CD4-positive, alpha-beta T cell treated with Interleukin-6 for 4 hours (primary cell): ENCODE measurements at places on chromosomes 3 and 15.

GRCh38 chr3:72766866-72767265 is 81.4 kb downstream of the SHQ1 start:
- no peak for DNase-seq

DNA sequence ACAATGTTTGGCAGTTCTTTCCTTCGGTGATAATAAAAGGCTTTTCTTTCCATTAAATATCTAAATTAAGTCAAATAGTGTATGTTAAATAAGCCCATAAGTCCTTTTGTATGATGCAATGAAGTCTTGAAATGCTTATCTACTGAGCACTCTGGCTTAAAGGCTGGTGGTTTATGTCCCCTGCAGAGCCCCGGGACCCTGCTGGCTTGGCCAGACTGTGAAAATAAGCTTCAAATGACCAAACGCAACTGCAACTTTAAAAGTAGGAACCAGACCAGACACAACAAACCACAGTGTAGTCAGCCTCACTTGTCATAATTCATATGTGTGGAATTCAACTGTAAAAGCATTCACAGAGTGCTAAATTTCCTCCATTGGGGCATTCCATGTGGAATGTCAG is 72.5 kb downstream of the FOXP1 start:
- DNase-seq = no peak

- DNase-seq = no peak
These were observed 43.7 kb downstream of the POC1A start for GRCh38 chr3:52110502-52110901.

GRCh38 chr3:62238431-62238830 is 134.9 kb downstream of the FEZF2 start:
- DNase-seq = no peak

GRCh38 chr3:72738752-72739530 is 109.3 kb downstream of the SHQ1 start:
- DNase-seq = peak; percentile 86

DNA sequence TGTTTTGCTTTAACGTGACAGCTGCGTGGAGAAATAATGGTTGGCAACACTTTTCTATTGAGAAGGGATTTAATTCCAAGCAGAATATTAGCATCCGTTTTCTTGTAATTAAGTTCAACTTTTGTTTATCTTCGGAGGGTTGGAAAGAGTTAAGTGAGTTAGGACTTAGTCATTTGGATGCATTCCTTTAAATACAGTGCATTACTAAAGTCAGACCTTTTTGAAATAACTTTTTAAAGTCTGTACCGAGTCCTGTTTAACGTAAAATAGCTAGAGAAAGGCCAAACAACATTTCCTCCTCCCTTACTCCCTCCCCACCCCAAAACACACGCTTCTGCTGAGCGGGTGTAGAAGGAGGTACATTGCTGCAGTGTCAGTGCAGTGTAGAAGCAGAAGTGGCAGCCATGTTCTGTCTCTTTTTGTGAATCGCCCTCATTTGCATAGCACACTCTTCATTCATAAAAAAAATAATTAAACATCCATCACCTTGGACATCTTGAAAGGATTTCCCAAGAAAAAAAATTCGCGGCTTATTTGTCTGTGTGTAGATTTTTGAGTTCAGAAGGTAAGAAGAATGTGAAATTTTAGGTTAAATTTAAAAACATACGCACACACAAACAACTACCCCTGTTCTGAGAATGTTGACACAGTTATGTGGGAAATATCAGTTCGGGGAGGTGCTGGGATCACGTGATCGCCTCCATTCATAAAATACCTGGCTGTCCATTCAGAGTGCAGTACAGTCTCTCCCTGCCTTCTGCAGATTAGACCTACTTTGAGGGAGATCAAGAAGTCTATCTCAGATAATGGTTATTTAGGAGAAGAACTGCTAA is 1.6 kb downstream of the SPRED1 start:
- peak; percentile 55 for DNase-seq

DNA sequence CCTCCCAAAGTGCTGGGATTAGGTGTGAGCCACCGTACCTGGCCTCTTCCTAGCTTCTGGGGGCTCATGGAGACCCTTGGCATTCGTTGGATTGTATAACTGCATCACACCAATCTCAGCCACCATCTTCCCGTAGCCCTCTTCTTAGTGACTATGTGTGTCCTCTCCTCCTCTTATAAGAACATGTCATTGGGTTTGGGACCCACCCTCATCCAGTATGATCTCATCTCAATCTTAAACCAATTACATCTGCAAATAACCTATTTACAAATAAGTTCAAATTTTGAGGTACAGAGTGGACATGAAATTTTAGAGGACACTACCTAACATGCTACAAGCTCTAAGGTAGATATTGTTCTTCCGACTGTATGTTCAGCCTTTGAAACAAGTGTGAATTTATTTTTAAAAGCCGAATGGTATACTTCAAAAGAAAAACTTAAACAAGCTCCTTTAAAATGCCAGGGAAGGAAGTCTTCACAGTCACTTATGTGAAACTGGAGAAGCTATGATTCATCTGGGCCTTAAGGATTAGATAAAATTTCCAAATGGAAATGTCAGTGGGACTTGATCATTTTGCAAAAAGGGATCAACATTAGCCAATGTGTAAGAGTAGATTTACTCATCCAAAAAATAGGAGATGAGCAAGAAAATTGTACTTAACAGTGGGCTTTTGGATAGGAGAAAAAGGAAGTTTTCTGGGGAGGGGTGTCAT is 225.7 kb downstream of the MEX3B start:
- no peak for DNase-seq

GRCh38 chr3:115217292-115217677 is 70.2 kb upstream of the ZBTB20 start:
- no peak for DNase-seq

GRCh38 chr3:169305460-169305859 is 358.1 kb downstream of the MECOM start:
- DNase-seq = no peak

- no peak for DNase-seq
These were observed 86.9 kb downstream of the IL5RA start for GRCh38 chr3:3023111-3023745.

DNA sequence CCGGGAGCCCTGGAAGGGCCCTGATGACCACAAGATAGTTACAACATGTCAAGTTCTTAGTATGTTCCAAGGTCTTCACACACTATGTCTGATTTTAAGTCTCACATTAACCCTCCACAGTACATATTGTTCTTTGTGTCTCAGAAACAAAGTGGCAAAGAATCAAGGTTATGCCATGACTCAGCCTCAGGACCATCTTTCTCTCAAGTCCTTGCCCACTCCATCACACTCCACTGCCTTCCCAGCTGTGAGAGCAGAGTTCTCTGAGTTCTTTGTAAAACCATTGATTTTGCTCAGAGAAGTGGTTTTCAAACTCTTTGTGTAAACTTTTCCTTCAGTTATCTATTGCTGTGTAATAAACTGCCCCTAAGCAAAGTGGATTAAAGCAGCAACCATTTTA is 67.9 kb upstream of the C3orf80 start:
- DNase-seq = no peak

DNA sequence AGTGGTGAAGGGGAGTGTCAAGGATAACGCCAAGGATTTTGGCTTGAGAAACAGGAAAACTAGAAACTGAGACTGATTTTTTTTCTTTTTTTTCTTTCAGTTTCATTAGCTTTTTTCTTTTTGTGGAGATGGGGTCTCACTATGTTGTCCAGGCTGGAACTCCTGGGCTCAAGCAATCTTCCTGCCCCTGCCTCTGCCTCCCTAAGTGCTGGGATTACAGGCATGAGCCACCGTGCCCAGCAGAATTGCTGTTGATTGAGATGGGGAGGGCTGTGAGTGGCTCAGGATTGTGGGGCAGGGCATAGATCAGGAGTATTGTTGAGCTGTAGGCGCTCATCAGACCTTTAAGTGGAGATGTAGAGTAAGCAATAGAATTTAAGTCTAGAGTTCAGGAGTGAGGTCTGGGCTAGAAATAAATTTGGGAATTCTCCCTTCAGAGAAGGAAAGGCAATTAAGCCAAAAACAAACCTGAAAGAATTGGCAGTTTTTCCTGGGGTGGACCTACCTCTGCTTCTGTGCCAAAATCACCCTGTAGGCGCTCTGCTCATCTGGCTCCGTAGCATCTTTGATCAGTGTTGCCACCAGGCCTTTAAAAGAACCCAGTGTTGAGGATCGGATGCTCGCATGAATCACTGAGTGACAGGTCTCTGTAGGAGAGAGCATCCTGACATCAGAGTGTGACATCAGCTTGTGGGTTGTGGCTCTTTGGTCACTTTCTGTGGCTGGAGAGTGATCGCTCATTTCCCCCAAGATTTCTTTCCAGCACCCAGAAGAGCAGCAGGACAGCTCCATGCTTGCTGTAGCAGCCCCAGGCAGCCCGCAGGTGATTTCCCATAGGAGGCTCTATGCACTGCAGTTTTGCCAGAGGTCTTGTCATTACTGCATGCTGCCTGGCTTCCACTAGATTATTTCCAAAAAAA is 15.8 kb downstream of the ABHD17C start:
- no peak for DNase-seq

DNA sequence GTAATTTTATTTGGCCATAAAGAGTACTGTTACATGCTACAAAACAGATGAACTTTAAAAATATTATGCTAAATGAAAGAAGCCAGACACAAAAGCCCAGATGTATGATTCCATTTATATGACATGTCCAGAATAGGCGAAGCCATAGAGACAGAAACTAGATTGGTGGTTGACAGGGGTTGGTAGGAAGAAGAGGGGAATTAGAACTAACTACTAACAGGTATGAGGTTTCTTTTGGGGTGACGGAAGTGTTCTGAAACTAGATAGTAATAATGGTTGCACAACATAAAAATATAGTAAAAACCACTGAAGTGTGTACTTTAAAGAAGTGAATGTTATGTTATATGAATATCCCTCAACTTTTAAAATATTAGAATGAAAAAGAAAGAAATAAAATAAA is 66.1 kb downstream of the GBE1 start:
- no peak for DNase-seq

GRCh38 chr3:48367201-48367600 is 4.8 kb upstream of the FBXW12 start:
- DNase-seq = no peak

- no peak for DNase-seq
These were observed 766.3 kb downstream of the ZNF385D start for GRCh38 chr3:20984594-20985205.

DNA sequence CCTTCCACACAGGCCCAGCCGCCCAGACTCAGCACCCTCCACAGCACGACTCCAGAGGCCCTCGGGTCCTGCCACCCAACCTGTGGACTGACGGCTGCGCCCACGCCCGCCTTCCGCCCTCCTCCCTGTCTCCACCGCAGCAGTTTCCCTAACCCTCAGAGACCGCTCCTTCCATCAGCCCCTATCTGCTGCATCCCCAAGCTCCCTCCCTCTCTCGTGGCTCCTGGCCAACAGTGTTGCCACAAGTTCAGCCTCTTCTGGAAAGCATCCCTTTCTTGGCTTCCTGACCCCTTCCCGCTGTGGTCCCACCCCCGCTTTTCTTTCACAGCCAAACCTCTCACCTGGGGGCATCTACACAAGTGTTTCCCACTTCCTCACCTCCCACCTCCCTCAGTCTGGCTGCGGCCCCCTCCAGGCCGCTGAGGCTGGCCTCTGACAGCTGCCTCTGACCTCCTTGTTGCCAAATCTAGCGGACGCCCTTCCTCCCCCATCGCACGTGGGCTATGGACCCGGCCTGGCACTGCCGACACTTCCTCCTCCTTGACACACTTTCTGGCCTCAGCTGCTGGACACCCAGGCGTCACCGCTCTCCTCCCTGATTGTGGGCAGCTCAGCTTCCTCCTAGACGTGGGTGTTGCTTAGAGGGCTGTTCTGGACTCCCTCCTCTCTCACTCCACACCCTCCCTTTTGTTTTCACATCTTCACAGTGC is 168.8 kb upstream of the TLE3 start:
- no peak for DNase-seq

DNA sequence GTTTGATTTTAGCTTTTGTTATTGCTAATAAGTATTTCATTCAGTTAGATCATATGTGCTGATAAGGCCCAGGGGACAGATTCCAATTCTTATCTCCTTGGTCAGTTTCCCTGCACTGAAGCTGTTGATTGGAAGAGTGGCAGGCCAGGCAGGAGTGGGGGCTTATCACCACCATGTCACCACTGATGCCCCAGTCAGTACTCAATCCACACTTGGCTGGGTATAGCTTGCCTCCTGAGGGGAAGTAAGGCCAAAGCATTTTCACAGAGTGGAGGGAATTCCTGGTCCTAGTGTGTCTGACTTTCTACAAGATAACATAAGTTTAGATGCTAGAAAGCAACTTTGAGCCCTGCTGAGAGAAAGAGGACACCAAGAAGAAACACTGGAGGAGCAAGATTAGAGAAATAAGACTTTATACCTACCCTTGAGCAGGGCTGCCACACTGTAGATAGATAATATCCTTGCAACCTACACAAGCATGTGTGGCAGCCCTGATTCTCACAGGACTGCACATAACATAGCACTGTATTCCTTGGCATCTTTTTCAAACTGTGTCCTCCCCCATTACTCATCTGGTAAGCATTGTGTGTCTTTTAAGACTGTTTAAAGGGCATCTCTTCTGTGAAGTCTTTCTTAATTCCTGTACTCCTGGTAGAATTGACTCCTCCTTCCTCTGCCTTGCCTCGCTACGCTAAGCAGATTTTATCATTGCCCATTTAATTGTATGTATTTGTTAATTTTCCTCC is 24.3 kb downstream of the OXNAD1 start:
- no peak for DNase-seq

GRCh38 chr3:11126653-11127052 is 27.6 kb upstream of the HRH1 start:
- no peak for DNase-seq

GRCh38 chr15:45265506-45265905 is 13.5 kb downstream of the SLC28A2 start:
- no peak for DNase-seq

DNA sequence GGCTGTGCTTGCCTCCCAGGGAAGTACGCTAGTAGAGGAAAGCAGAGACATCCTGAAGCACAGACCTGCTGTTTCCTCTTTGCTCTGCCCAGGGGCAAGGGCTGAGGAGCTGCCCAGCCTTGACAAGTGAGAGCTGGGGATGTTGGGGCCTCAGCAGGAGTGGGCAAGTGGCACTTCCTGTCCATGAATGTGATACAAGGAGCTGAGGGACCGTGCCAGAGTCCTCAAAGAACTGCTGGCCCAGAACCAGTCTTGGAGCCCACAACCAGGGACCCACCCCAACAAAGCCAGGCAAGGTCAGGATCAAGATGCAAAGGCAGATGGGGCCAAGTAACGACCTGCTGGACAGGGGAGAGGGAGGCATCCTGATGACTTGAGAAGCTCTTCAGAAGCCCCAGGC is 70.3 kb downstream of the TRIM42 start:
- DNase-seq = no peak

DNA sequence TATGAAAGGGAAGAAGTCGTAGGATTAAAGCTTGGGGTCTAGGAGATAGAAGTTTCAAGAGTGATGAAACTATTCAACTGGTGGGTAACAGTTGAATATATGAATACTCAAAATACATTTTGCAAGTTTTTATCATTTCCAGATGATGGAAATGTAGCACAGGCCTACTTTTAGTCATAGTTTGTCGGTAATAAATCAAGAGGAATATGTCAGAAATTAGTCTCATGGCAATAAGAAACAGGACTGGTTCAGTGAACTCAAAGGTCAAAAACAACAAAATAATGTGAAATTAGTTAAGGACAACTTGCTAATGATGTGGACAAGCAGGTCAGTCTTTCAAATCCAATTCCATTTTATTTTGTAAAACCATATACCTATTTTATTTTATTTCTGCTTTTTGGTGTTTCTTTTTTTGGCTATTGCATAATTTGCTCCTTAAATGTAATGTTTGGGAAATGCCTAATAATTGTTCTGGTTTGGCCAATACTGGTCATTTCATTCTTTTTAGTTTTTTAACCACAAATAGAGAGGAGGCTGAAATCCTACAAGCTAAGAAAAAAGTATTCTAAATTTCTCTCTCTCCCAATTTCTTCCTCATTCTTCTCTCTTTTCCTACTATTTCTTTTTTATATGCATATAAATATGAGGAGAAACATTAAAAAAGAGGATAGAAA is 195.2 kb upstream of the ARHGEF26 start:
- DNase-seq = no peak
